ENCODE measurements at places on chromosomes 7 and 10.

DNA sequence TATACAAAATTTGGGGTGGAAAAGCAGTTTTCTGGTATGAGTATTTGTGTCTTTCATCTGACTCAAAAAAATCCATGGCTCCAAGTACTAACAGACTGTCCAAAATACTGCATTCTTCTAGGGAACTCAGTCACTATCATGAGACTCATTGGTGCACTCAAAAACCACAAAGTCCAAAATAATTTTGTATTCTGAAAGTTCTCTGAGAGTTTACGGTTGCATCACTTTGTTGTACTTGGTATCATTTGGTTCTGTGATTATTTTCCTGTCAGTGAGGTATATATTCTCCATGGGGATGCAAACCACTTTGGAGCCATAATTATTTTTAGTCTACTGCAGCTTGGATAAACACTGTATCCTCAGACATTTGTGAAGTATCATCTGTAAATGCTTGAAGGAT, 28.0 kb upstream of the CABCOCO1 start:
- no peak for DNase-seq

GRCh38 chr10:32413513-32413912, 32.4 kb upstream of the CCDC7 start:
- no peak for DNase-seq

DNA sequence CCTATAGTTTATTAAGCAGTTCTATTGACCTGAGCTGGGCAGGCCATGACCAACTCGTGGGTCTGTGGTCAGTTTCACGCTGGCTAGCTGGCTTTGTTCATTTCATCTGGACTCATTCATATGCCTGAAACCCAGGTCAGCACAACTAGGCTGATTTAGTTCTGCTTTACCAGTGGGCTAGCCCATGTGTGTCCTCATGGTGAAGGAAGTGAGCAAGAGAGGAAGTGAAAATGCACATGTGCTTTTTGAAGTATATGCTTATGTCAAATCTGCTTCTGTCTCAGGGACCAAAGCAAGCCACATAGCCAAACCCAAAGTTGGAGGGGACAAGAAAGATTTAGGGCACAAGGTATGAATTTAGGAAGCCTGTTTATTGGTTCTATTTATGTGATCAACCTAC, 154.5 kb downstream of the RNF133 start:
- no peak for DNase-seq

GRCh38 chr10:27413831-27414348, 90.2 kb upstream of the RAB18 start:
- DNase-seq, result no peak

DNA sequence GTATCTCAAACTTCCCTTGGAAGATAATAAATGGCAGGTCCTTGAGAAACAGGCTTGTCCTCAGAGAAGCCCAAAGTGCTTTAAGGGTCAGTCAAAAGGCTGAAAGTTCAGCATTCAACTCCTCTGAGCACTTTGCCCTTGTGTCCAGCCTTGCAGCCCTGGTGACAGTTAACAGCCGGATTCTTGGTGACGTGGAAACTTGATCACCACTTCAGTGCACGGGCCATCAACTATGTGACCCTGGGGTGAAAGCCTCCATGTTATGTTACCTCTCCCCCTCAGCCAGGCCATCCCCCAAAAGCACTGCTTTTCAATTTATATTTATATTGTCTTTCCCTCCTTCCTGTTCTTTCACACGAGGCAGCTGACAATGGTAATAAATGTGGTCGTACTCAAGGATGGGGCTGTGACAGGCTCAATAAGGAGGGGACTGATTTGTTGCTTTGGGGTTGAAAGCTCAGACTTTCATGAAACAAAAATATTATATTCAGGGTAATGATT, 164.0 kb upstream of the NRP1 start:
- DNase-seq, result no peak

DNA sequence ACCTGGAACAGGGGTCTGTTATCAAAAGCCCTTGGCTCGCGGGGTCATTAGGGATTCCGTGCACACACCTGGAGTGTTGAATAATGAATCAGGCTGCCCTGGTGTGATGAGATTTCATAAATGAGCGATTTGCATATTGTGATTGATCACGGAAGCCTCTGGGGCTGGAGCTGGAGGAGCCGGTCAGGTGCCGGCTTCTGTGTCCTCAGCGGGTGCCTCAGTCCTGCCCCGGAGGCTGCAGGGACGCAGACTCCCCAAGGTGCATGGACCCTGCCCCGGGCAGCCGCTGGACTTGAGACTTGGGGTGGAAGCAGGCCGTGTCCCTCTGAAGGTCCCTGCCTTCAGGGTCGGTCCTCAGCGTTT, 47.9 kb upstream of the ADGRA1 start:
- DNase-seq, result no peak

DNA sequence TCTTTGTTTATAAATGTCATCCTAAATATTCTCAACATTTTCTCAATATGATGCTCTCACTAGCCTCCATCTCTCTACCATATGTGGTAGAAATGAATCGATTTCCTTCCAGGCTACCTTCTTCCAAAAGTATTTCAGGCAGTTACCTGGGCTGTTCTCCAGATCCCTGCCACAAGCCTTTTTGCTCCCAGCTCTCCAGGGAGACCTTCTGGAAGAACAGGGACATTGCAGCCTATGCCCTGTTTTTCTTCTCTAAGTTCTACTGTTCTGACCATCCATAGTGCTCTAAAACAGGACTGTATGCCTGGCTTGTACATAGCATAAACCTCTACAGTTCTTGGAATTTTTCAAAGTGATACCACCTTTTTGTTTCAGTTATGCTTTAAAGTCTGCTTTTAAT, 552.8 kb downstream of the ANKRD7 start:
- no peak for DNase-seq

DNA sequence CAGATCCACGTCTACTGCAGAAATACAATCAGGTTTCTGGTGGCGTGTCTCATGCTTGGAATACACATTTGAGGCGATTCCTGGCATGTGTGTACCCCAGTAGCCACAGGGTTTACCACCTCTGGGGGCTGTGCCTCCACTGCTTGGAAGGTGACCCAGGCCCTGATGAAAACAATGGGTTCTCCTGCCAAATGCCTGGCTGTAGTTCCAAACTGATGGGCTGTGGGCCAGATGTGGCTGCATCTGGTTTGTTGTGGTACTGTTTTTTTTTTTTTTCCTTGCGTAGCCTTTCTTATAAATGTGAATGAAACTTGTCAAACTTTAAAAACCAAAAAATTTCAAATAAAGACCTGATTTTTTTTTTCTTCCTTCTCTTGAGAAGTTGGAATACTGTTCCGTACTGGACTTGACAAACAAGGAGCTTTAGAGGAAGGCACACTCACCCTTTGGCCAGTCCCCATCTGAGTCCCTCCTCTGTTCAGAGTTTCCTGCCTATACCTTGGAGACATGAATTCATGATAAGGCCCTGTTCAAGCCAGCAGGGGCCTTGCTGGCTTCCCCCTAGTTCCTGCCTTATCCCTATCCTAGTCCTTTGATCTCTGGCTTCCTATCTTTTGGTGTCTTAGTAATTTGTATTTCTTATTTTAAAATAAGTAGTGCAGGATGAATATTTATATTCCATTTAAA, 217.1 kb downstream of the PHTF2 start:
- no peak for DNase-seq

DNA sequence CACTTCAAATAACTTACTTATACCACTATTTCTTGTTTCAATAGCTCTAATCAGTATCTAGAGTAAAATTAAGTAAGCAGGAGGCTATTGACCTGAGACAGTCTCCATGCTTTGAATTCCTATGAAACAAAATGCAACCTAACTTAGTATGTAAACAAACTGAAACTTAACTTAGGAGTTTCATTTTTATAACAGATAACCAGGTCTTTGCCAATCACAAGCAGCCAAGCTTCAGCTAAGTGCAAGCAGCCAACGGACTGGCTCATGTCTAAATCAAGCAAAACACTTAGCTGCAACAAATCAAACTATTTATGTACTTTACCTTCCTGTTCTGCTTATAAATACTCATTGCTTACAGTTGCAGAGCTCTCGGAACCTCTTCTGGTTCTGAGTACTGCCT, 4.4 kb upstream of the GSTK1 start:
- no peak for DNase-seq

DNA sequence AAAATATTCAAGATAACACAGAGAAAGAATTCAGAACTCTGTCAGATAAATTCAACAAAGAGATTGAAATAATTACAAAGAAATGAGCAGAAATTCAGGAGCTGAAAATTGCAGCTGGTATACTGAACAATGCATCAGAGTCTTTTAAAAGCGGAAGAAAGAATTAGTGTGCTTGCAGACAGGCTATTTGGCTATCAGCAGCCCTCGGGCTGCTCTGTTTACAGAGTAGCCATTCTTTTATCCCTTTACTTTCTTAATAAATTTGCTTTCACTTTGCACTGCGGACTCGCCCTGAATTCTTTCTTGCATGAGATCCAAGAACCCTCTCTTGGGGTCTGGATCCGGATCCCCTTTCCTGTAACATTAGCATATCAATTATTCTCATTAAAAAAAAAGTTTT, 1040.0 kb downstream of the SORCS3 start:
- no peak for DNase-seq

DNA sequence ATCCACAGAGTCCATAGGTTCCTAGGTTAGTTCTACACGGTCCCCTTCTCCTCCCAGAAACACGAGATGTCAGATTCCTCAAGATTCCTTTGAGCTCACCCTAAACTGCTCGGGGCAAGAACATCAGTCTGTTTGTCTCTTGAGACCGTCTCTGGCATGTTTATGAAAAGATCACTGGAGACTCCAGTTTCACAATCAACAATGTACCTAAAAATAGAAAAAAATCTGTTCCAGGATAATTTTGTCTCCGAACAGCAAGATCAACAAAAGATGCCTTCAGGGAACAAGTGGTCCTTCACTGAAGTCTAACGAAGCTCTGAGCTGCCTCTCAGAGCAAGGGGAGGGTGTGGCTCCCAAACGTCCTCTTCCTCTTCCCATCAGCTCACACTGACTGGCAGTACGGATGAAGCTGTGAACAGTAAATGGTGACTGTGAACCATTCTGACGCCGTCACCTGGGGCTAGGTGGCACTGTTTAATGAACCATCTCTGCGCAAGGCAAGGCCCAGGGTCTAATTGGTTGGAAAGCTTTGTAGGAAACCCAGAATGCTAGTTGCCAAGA, 156.2 kb upstream of the LYZL1 start:
- DNase-seq, result no peak

- no peak for DNase-seq
These were observed 90.9 kb upstream of the MDFIC start for GRCh38 chr7:114830952-114831351.

DNA sequence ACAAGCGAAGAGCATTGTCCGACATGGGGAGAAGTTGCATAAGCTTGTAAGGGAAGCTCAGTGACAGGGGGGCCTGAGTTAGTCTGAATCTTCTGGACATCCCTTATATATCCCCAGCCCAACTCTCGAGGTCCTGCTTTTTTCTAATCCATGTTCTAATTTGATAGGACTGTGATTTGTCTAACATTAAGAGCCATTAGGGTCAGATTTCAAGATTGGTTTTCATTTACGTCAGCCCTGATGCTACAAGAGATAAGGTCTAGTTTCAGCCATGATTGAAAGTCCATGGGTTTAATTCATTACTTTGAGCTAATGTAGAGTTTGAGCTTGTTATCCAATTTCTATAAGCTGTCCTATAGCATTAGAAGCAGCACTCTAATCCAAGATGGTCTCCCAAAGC, 20.3 kb downstream of the TLX1 start:
- DNase-seq, result no peak

DNA sequence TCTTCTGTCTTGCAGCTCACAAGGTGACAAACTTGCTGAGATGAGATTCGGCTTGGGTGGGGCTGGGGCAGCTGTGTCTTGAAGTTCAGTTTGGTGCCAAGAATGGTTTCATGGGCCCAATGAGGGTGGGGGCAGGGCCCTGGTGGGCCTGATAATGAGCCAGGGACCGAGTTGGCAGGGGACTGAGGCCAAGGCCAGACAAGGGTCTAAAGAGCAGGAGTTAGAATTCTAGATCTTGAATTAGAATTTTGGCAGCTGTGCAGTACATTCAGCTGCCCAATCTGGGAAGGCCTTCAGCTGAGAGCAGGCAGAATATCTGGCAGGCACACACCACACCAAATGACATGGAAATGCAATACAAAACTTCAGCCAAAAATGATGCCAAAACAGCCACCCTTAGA, 1.5 kb upstream of the JAZF1 start:
- no peak for DNase-seq

DNA sequence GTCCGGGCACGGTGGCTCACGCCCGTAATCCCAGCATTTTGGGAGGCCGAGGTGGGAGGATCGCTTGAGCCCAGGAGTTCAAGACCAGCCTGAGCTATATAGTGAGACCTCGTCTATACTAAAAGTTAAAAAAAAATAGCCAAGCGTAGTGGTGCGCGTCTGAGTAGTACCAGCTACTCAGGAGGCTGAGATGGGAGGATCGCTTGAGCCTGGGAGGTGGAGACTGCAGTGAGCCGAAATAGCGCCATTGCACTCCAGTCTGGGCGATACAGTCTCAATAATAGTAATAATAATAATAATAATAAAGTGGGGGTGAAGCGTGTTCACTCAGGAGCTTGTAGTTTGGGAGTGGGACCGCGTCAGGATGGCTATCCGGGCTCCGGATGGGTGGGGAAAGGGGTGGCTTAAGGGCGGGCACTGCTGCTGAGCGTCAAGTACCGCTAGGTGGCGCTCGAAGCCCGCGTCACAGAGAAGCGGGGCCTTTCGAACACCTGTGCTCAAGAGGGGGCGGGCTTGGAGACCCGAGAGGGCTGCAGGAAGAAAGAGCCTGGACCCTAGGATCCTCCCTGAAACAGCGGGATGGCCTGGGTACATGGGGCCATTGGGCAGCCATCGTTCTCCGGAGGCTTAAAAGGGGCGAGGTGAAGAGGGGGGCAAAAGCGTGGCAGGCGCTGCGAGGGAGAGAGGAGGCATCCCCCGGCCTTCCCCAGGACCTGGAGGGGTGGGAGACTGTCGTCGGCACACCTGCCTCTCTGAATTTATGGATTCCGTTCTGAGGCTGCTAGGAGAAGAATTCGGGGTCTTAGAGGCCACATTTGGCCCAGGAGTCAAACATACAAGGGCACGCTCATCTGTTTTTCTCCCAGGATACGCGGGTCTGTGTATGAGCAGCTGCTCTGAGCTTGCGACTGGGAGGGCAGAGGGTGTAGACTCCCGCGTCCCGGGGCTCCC, 14.5 kb downstream of the LBX1 start:
- peak; percentile 50 for DNase-seq

- DNase-seq, result no peak
These were observed 66.0 kb downstream of the SUGCT start for GRCh38 chr7:40200791-40201190.

GRCh38 chr7:26439521-26440232, 148.0 kb downstream of the SNX10 start:
- no peak for DNase-seq

- no peak for DNase-seq
These were observed 70.6 kb downstream of the MALRD1 start for GRCh38 chr10:19119191-19119590.

DNA sequence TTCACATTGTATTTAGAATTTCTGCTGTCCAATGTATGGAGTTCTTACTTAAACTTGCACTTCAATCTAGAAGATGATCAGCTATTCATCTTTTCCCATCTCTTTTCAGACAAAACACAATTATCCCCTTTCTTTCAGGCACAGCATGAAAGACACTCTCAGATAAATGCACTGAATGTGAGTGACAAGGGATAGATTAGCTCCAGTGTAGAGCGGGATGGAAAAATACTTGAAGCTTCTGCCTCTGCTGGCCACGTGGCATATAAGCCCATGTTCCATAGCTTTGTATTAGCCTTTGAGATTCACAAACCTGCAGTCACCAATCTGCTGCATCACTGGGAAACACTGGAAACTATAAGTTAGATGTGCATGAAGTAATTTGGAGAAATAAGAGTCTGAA, 162.2 kb upstream of the FAM3C start:
- DNase-seq, result no peak

GRCh38 chr10:93309062-93309461, 173.1 kb downstream of the MYOF start:
- DNase-seq, result no peak

- no peak for DNase-seq
These were observed 23.4 kb downstream of the ZPBP start for GRCh38 chr7:50069613-50070012.

Data from GM18507 (cell line).